ENCODE measurements at places on chromosomes 1 and 21.

DNA sequence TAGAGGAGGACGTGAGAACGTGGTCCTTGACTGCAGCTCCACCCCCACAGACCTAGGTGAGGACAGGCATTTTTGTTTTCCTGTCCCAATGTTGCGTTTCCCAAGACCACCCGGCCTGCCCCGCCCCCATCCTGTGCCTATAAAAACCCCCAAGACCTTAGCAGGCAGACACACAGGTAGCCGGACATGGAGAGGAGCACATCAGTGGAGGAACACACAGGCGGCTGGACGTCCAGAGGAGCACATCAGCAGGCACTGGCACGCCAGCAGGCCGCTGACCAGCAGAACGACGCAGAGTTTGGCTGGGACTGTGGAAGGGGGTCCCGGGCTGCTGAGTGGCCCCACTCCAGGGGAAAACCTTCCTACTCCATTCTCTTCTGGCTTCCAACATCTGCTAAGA, 12.7 kb upstream of the HMGCL start:
- DNase-seq = no peak

GRCh38 chr1:184340984-184341383, 45.8 kb upstream of the C1orf21 start:
- no peak for DNase-seq

DNA sequence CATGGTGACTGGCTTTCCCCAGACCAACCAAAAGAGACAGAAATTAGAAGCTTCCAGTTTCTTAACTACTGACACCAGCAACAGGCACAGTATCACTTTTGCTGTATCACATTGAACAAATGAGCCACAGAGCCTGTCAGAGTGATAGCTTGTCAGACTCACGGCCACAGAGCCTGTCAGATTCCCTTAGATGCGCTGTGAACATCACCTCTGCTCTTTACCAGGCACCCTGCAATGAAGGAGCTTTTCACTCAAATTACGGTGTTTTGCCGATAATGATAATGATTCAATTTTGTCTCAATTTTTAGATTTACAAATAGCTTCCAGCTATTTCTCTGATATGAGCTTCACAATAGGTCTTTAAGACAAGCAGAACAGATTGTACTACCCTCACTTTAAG, 107.9 kb upstream of the GNG12 start:
- no peak for DNase-seq

DNA sequence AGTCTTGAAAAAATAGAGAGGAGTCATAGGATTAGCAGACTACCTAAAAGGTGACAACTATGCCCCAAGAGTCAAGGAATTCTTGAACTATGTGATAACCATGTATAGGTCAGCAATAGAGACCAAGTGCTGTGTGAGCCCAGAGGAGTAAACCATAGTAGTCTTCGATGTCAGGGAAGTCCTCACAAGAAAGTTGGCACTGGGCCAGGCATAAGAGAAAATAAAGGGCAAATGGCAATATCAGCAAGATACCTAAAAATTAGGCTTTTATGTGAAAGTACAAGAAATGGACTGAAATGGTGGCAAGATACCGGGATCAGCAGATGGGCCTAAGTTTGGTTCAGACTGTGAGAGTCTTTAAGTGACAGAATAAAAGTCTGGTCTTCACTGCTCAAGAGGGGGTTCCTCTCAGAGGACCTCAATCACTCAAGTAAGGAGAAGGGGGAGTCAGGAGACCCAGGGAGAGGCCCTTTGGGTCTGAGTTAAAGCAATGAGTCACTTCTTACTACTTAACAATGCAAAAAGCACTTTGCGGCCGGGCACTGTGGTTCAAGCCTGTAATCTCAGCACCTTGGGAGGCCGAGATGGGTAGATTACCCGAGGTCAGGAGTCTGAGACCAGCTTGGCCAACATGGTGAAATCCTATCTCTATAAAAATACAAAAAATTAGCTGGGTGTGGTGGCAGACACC, 95.0 kb downstream of the TEX35 start:
- no peak for DNase-seq

GRCh38 chr1:16978139-16978538, 2.3 kb downstream of the MFAP2 start:
- DNase-seq = no peak

DNA sequence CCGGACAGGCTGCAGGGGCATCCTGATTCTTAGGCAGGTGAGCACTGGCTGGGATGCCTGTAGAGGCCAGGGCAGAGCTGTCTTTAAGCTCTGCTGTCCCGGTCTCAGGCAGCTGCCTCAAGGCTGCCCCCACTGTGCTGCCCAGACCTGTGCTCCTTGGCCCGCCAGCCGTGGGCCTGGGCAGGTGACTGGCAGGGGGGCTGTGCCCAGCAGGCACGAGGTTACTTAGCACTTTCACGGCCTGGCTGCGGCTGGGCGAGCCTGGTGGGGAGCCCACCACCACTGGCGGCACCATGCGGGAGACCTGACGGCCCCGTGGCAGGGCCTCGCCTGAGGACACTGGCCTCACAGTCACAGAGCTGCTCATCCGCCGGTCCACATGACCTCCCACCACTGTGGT, 8.2 kb downstream of the CRYBG2 start:
- no peak for DNase-seq

DNA sequence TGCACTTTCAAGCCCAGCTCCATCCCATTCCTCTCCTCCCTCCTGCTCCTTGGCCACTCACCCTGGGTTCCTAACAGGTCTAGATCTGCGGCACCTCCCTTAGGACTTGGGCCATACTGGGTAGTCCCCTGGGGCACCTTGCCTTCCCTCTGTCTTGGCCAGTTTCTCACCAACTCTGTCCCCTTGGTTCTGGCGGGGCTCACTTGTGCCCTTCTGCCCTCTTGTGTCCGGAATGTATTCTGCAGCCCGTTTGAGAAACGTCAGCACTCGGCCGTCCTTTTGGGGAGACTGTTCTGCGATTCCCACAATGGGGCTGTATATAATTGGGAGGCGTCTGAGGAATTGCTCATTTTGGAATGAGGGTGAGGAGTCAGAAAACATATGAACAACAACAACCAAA, 162.4 kb downstream of the ZSCAN20 start:
- peak; percentile 48 for DNase-seq

DNA sequence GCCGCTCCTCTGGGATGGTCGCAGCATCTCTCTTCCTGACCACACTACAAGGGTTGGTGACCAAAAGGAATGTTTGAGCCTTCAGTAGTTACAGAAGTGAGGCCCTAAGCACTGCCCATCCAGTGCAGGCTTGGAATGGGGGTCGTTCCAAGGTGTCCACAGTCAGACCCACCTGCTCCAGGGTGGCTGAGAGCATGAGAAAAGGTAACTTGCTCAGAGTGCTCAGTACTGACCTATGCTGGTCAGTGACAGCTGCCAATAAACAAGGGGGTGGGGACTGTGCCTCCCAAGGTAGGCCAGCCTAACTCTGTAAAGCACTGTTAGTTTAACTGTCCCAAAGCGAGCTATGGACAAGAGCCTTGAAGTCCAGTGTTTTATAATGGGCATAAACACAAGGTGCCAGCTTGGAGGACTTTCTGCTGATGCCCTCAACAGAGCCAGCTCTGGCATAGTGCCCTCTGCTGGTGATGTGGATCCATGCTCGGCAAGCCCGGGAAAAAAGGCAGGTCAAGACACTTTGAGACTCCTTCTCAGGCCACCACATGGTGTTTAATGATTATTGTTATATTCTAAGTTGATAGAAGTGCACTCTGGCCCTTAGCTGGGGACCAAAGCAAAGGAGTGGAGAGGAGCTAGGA, 78.1 kb upstream of the DNAH14 start:
- DNase-seq = peak; percentile 48

DNA sequence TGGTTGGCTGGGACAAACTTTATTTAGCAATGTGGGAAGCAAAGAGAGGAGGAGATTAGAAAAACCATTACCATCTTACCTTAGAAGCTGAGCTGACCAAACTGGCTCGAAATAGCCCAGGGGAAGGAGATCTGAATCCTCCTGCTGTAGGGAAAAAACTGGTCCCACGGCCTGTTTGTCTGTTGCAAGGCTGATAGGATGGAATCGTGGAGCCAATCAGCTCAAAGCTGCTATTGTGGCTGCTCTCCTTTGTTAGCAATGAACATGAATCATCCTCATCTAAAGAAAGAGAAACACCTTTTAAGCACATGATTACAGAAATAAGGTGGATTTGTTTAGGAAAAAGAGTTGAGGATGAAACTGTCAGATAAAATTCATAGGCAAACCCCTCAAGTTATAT, 21.5 kb downstream of the CLSPN start:
- DNase-seq = no peak

- no peak for DNase-seq
These were observed 54.3 kb upstream of the TRAPPC10 start for GRCh38 chr21:43957611-43958362.

All from fibroblast of skin of back (primary cell).